ENCODE measurements at places on chromosomes 12 and 14. TPM values are rescaled to one million over a fixed set of nuclear protein-coding genes. Genes with fewer than 3 reads are reported as not detected.

DNA sequence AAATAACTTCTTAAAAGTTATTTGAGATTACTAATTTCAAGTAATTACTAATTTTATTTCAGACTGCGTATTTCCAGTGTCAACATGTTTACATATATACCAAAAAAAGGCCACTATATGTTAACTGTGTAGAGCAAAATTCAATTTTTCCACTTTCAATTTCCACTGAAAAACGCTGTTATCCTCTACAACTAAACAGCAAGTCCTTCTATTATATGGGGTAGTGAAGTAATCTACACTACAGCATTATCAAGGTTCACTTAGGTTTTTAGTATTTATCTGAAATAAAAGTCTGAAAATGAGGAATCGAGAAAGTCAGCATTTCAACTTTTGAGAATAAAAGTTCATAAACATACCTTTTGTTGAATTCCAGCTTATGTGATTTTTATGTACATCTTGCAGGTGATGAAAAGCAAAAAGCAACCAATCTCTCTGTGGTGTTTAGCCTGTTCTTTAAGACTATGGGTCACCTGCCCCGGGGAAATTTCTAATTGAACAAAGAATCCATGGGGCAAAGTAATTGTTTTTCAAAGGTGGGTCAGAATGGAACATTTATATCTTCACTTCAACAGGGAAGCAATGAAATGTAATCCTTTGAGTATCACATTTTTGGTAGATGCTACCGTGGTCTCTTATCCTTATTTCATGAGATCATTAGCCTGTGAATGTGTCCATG, 3.3 kb downstream of the BTG1 start:
- H3K4me1 ChIP-seq, result peaks cover 20% of the 10 kb centered on the region
- no peak for DNase-seq
- H3K4me3 ChIP-seq, result peak overlapping the region; percentile 84
- peak overlapping the region; percentile 100 for H3K27ac ChIP-seq
- no peaks in the 10 kb centered on the region for H3K27me3 ChIP-seq

GRCh38 chr12:32870716-32871115, 25.9 kb downstream of the PKP2 start:
- no peak for DNase-seq
- peaks cover 21% of the 10 kb centered on the region for H3K4me1 ChIP-seq
- peak overlapping the region; percentile 42 for H3K27ac ChIP-seq
- H3K36me3 ChIP-seq, result peaks cover 51% of the 10 kb centered on the region

FBLN5 gene
- total RNA-seq, result 125 TPM

SALL2 gene
- total RNA-seq, result 15.7 TPM

AKAP5 gene
- total RNA-seq, result 0.24 TPM

MAP1LC3B2 gene
- total RNA-seq, result 1.4 TPM

All from right atrium auricular region (tissue), 2 donors.